Temporal lobe (tissue), 4 donors: ENCODE measurements at places on chromosomes 13 and 19. TPM values are rescaled to one million over a fixed set of nuclear protein-coding genes. Genes with fewer than 3 reads are reported as not detected.

ZNF285 gene
- 24.6 TPM for total RNA-seq

ZNF787 gene
- 10.1 TPM for total RNA-seq

SERP2 gene
- total RNA-seq: 28.0 TPM

CNFN gene
- total RNA-seq: not detected

IL17D gene
- total RNA-seq: 9.1 TPM

ZNF433 gene
- 19.7 TPM for total RNA-seq

KLK2 gene
- not detected for total RNA-seq

PBX4 gene
- 8.6 TPM for total RNA-seq

FLT1 gene
- 16.2 TPM for total RNA-seq

ZSCAN1 gene
- 2.2 TPM for total RNA-seq

CYP4F3 gene
- total RNA-seq: 0.25 TPM

PGLYRP1 gene
- total RNA-seq: not detected

MADCAM1 gene
- 0.74 TPM for total RNA-seq

C19orf33 gene
- total RNA-seq: 1.2 TPM

LILRB2 gene
- 0.25 TPM for total RNA-seq

NLRP4 gene
- total RNA-seq: not detected

SERPINE3 gene
- total RNA-seq: under 0.01 TPM

POLR2I gene
- 41.8 TPM for total RNA-seq

BAX gene
- total RNA-seq: 15.2 TPM

ZNF99 gene
- 0.25 TPM for total RNA-seq

EHD2 gene
- total RNA-seq: 2.0 TPM

FBL gene
- total RNA-seq: 157 TPM

SOX1 gene
- 13.0 TPM for total RNA-seq

CRX gene
- total RNA-seq: not detected

IGSF23 gene
- total RNA-seq: not detected

ATP4B gene
- total RNA-seq: not detected

OR4F17 gene
- total RNA-seq: not detected

NAXD gene
- 22.1 TPM for total RNA-seq

C1QTNF9B gene
- total RNA-seq: not detected

ATP12A gene
- total RNA-seq: 0.25 TPM

OR10H2 gene
- total RNA-seq: not detected

FAM174C gene
- 8.9 TPM for total RNA-seq

DGKH gene
- total RNA-seq: 12.8 TPM

SIGLEC7 gene
- total RNA-seq: 0.49 TPM

ZNF761 gene
- total RNA-seq: 16.0 TPM

PLA2G4C gene
- 6.6 TPM for total RNA-seq

FOXA3 gene
- total RNA-seq: not detected

SIGLEC14 gene
- total RNA-seq: under 0.01 TPM

ACP7 gene
- total RNA-seq: not detected

TMEM38A gene
- 4.7 TPM for total RNA-seq

TUBB4A gene
- 116 TPM for total RNA-seq

ZNF880 gene
- total RNA-seq: 67.6 TPM

CPB2 gene
- not detected for total RNA-seq

KIR2DL4 gene
- total RNA-seq: not detected

FPR3 gene
- under 0.01 TPM for total RNA-seq
